Parietal lobe (tissue), 2 donors: ENCODE measurements at places on chromosomes 5 and 9. TPM values are rescaled to one million over a fixed set of nuclear protein-coding genes. Genes with fewer than 3 reads are reported as not detected.

The PCDHGB3 gene
- total RNA-seq = 31.0 TPM

The LRRTM2 gene
- total RNA-seq = 90.5 TPM

The SLC6A7 gene
- 1.9 TPM for total RNA-seq

The PRLR gene
- total RNA-seq = 3.8 TPM

The EGFL7 gene
- total RNA-seq = 12.8 TPM

The PCDHGA2 gene
- total RNA-seq = 11.9 TPM

The CCIN gene
- not detected for total RNA-seq

The PCDHB10 gene
- 26.3 TPM for total RNA-seq

The ICE1 gene
- 68.2 TPM for total RNA-seq

The SLC6A3 gene
- total RNA-seq = not detected

The KCNV2 gene
- not detected for total RNA-seq

The PCDHGC5 gene
- total RNA-seq = 20.0 TPM

The BARHL1 gene
- total RNA-seq = not detected

The IPO11 gene
- total RNA-seq = 42.3 TPM
